ENCODE measurements at places on chromosomes 2 and 18. TPM values are rescaled to one million over a fixed set of nuclear protein-coding genes. Genes with fewer than 3 reads are reported as not detected.

Gene PCARE
- not detected for total RNA-seq

Gene SCG2
- total RNA-seq, result 0.39 TPM

Gene CD8B2
- not detected for total RNA-seq

Gene NMUR1
- not detected for total RNA-seq

Gene GULP1
- total RNA-seq, result 10.7 TPM

Gene SLC25A52
- total RNA-seq, result under 0.01 TPM

Gene PROM2
- 0.20 TPM for total RNA-seq

Gene CCDC68
- 2.0 TPM for total RNA-seq

Gene SPEG
- total RNA-seq, result 15.4 TPM

Gene PAPOLG
- total RNA-seq, result 14.0 TPM

Gene COLEC11
- total RNA-seq, result 0.37 TPM

Gene GKN1
- not detected for total RNA-seq

Gene SPATA3
- not detected for total RNA-seq

Gene GAD1
- total RNA-seq, result not detected

Gene HOXD3
- 2.2 TPM for total RNA-seq

Gene SLC25A12
- 24.6 TPM for total RNA-seq

Gene IL36B
- not detected for total RNA-seq

Gene PSTPIP2
- total RNA-seq, result 3.5 TPM

Gene TMEM17
- total RNA-seq, result 1.2 TPM

Gene RAB27B
- 28.7 TPM for total RNA-seq

Gene MROH2A
- total RNA-seq, result not detected

Gene TRIM54
- total RNA-seq, result not detected

Gene RNF152
- total RNA-seq, result 1.2 TPM

Gene CYP27C1
- not detected for total RNA-seq

Gene ASXL3
- 0.59 TPM for total RNA-seq

Gene GALNT5
- total RNA-seq, result 1.8 TPM

Gene COL6A3
- total RNA-seq, result 1,617 TPM

Gene GBX2
- total RNA-seq, result under 0.01 TPM

Gene FRZB
- total RNA-seq, result under 0.01 TPM

Gene TMEM200C
- not detected for total RNA-seq

Gene PRSS56
- not detected for total RNA-seq

Gene CPO
- under 0.01 TPM for total RNA-seq

Gene MAL
- not detected for total RNA-seq

Gene SMYD5
- 25.6 TPM for total RNA-seq

Gene FABP1
- total RNA-seq, result not detected

Gene KCNIP3
- total RNA-seq, result 3.1 TPM

Gene UGT1A5
- not detected for total RNA-seq

Gene AGXT
- not detected for total RNA-seq

Gene SIX3
- total RNA-seq, result 0.39 TPM

Gene EFR3B
- 0.37 TPM for total RNA-seq

Gene FAM161A
- total RNA-seq, result 2.5 TPM

Gene CASP10
- 5.1 TPM for total RNA-seq

Gene GRHL1
- 1.1 TPM for total RNA-seq

Gene DPP4
- 214 TPM for total RNA-seq

Gene POTEJ
- not detected for total RNA-seq
